ENCODE measurements at places on chromosomes 2 and 18.
A peak's percentile ranks its signal among the peaks of the same experiment; 100 is the strongest.

DNA sequence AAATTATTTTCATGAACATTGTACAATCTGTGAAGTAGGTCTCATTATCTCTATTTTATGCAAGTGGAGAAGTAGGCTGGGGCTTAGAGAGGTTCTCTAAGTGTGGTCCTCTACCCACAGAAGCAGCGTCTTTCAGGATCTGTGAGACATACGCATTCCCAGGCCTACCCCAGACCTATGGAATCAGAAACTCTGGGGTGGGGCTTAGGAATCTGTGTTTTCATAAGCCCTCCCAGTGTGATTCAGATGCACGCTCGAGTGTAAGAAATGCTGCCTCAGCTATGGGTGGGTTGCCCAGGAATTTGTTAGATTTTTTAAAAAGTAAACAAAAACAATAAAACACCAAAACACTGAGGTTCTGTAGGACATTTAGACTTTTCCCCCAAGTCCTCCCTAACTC lies 14.8 kb upstream of the ZAP70 start:
- no peak for DNase-seq

DNA sequence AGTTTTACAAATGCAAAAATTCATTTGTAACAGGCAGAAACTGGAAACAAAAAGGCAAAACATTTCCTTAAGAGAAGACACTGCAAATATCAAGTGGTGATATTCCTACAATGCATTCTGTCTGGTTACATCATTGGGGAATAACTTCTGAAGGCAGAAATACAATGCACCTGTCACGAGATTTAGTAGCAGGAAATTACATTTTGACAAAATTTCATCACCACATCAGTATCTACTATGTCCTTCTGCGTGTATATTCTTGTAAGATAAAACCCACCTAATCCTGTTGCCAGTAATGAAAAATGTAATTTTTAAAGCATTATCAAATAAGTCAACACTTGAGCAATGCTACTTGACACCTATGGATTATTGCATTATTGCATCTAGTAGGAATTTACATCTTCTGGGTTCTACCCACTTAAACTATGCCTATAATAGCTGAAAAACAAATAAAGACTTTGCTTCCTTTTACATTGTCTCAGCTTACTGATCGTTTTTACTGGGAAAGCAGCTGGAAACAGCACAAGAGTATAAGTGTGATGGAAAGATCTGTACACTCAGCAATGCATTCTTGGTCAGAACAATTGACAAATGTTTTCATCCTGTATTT lies 59.5 kb downstream of the IRS1 start:
- no peak for DNase-seq

DNA sequence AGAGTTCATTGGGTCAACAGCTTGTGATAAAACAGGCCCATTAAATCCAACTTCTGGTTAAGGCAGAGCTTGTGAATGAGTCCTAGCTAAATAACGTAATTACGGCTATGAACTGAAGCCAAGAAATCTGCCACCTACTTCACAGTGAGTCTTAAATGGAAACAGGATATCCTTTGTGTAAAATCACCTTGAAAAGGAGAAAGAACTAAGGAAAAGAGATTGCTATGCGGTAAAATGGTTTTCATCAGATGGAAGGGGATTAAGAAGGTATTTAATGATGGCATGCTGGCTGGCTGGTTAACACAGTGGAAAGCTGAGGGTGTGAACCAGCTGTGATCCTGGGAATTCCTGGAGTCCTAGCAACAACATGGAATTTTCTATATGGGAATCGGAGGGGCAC lies 156.6 kb downstream of the DOK6 start:
- peak; percentile 5 for DNase-seq

DNA sequence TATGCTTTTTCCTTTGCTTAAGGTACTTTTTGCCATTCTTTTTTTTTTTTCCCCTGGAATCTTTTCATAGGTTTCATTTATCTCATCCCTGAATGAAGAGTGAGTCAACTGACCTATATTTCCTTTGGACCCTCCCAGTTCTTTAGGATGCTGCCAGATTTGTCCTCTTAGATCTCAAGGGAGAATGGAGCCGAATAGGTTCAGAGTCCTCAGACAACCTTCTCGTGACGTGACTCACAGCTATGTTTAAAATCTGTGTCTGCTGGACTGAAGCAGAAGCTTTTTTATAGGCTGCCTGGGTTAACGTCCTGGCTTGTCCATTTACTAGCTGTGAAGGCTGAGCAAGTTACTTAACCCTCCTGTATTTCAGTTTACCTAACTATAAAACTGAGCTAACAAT lies 358.6 kb downstream of the DLGAP1 start:
- no peak for DNase-seq

DNA sequence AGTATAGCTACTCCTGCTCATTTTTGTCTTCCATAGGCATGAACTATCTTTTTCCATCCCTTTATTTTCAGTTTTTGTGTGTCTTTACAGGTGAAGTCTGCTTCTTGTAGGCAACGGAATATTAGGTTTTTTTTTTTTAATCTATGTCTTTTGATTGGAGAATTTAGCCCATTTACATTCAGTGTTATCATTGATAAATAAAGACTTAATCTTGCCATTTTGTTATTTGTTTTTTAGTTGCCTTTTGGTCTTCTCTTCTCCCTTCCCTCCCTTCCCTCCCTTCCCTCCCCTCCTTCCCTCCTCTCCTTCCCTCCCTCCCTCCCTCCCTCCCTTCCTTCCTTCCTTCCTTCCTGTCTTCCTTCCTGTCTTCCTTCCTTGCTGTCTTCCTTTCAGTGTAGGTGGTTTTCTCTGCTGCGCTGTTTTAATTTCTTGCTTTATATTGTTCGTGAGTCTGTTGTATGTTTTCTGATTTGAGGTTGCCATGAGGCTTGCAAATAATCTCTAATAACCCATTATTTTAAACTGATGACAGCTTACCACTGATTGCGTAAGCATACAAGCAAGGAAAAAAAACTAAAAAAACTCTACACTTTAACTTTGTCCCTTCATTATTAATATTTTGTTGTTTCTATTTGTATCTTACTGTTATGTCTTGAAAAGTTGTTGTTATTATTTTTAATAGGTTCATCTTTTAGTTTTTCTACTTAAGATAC lies 353.8 kb downstream of the PARD3B start:
- no peak for DNase-seq

- DNase-seq, result peak; percentile 31
Measured at GRCh38 chr18:77702686-77703085, 453.0 kb downstream of the GALR1 start.

DNA sequence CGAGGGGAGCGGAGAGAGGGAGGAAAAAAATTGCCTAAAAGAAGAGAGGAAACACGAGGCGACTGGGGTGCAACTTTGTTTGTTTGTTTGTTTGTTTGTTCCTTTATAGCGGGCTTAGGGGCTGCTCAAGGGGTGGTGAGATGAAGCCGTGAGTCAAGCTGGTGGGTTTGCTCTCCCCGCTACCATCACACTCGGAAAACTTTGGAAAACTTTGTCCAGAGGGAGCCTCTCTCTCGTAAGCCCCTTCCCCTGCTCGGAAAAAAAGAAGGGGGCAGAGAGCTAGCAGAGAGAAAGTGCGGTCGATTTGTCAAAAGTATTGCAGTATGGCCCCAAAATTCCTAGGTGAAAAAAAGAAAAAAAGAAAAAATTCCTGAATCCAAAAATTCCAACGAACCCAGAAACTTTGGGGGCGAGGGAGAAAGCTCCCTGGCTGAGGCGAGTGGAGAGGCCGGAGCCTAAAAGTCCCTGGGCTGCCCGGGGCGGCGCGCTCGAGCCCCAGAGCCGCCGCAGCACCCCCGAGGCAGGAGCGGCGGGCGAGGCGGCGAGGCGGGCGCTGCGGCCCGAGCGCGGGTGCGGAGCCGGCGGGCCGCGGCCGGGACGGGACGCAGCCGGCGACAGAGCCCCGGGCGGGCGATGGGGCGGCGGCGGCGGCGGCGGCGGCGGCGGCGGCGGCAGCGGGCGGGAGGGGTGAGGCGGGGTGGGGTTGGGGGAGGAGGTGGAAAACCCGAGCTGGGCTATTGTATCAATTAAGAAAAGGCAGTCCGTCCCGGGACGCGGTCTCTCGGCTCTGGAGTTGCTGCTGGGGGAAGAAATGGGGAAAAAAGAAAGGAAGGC lies 558 bp upstream of the CYP26B1 start:
- DNase-seq, result peak; percentile 84

DNA sequence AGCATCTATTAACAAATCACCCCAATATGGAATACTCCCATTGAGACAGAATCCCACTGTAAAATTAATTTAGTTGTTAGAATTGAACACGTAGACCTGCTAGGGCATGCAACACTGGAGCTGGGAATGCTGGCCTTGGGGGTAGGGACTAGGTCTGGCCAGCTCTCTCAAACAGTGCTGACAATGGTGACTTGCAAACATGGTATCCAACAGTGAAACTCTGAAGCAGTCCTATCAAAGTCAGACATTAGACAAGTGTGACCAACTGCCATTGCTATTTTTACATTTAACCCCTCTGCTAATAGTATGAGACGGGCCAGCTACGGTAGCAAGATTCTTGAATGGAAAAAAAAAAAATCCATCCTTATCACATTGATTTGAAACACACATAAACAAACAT lies 7.2 kb downstream of the E2F6 start:
- no peak for DNase-seq

DNA sequence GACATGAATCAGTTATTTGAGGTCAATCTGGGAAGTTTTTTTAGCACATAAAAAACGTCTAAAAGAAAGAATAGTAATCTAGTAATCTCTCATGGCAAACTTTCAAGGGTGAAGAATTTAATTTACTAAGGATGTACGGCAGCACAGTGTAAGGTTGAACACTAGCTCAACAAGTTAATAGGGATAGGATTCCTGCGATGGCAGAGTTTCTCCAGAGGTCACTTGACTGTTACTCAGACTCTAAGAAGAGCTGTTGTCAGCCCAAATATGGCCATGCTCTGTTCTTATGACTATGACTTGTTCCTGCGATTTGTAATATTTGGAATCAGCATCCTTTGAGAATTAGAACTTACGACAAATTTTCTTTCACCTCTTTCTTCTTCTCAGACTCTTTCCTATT lies 553.3 kb upstream of the TNP1 start:
- no peak for DNase-seq

DNA sequence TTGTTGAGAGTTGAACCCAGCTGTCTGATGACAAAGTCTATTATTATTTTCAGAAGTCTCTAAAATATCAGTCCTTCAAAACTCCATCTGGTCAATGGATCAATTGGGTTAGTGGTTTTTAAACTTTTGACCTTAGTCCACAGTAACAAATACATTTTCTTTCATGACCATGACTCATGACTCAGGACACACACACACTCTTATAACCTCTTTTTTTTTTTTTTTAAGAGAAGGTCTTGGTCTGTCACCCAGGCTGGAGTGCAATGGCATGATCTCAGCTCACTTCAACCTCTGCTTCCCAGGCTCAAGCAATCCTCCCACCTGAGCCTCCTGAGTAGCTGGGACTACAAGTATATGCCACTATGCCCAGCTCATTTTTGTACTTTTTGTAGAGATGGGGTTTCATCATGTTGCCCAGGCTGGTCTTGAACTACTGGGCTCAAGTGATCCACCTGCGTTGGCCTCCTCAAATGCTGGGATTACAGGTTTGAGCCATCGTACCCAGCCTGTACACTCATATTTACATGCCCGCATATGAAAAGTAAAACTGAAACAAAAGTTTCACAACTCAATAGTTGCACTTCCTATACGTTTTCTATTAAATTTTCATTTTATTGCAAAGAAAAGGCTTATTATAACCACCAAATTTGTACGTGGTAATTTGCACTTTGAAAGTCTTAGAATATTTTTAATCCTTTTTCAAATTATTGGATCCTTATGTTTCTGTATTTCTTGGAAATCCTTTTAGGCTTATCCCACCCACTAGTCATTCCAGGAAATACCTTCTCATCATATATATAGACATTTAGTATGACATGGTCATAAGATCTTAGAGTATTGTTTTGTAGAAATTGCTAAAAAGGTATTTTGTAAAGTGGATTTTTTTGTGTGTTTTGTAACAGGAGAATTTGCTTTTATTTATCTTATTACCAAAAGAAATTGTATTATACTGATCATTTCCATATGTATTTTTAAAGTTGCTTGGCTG lies 199.0 kb downstream of the LPIN1 start:
- DNase-seq, result no peak

DNA sequence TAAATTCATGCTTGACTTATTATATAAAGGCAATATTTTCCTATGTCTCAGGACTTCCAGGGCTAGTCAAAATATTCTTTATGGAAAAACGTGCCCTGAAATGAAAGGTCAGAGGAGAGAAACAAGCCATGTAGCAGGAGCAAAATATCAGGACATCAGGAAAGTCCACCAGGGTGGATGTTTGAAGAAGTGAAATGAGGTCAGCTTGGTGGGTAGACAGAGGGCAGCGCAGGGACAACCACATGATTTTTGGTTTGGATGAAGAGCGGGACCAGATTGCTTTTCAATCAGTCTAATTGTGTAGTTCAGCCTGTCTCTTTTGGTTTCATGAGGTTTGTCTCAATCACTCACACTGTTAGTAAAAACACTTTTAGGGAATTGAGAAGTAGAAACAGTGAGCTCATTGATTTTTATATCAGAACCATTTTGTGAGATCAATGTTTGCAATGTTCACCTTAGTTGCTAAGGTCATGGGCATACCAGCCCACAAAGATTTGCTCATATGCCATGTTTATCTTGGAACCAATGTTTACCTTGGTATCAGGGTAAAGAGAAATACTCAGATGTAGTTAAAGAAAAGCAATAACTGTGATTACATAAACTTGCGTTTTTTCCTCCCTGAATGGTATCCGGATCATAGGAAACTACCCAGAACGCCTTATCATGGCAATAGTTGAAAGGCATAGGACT lies 32.1 kb downstream of the GKN2 start:
- no peak for DNase-seq

GRCh38 chr2:191180713-191181112 lies 29.9 kb upstream of the STAT4 start:
- no peak for DNase-seq

GRCh38 chr2:85042330-85042729 lies 71.4 kb downstream of the KCMF1 start:
- no peak for DNase-seq

DNA sequence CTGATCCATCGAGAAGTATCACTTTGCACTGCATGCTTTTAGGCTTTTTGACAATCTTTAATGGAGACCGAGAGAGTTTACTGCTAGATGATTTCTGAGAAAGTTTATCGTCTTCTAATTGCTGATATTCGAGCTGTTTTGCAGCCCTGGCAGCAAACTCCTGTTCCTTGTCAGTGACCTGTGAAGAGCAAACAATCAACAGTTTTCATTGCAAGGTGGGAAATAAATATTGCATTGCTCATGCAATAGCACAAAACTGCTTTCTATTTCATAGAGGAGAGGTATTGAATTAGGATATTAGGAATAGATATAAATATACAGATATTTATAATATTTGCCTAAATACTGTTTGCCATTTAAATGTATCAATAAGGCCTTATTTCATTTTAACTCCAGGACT lies 65.5 kb downstream of the EPB41L3 start:
- DNase-seq, result no peak

GRCh38 chr18:47754311-47755101 lies 176.0 kb downstream of the SMAD2 start:
- peak; percentile 91 for DNase-seq

DNA sequence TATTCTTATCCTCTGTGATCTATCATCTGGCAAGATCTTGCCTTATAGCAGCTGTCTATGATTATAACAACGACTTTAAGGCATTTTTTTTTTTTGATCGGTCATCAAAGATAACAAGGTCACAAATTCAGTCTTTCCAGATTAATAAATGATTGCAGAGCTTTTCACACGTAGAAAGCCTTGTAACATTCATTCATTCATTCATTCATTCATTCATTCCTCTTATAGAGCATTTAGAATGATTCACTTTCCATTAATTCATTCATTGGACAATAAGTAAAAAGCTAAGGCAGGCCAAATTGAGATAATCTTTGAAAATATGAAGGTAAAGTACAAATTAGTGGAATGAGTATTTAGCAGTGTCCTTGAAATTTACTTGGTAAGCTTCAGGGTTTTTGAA lies 223.7 kb downstream of the NUP35 start:
- DNase-seq, result no peak

Measured in H7 (cell line).